ENCODE measurements at places on chromosomes 1 and 21.

DNA sequence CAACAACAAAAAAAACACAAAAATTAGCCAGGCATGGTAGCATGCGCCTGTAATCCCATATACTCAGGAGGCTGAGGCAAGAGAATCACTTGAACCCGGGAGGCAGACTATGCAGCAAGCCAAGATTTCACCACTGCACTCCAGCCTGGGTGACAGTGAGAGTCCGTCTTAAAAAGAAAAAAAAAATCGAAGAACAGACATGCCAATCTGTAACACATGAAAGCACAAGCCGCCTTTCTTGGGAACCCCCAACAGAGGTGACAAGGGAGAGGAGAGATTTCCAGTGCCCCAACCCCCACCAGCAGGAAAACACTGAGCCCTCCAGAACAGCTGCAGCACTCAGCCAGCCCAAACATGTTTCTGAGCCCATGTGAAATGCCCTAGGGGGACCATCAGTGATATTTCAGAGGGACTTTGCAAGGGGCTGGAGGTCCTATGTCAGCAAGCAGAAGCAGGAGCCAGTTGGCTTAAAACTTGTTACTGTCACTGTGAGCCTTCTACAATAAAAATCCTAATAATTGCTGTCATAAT lies 14.2 kb upstream of the EFNA1 start:
- DNase-seq, result no peak

- DNase-seq, result peak; percentile 94
Measured at GRCh38 chr1:41240781-41241353, 1.2 kb downstream of the SCMH1 start.

- DNase-seq, result no peak
Measured at GRCh38 chr1:40679165-40679953, 12.1 kb upstream of the NFYC start.

DNA sequence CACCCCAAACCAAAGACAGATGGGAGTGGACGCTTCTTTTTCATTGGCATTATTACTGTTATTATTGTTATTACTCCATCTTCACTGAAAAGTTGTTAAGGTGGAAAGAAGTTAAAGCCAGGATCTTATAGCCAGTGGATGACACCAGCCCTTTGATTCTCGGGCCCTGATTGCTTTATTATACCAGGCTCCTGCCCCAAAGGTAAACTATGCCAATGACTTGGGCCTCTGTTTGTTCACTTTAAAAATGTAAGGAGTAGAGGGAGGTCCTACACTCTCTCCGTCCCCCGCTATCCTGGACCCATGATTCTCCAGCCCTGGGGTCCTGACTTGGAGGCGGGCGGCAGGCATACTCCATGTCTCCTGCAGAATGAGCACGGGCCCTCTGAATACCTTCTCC lies 106.8 kb downstream of the TOMM20 start:
- no peak for DNase-seq

- no peak for DNase-seq
Measured at GRCh38 chr1:56416495-56416894, 162.9 kb downstream of the PLPP3 start.

DNA sequence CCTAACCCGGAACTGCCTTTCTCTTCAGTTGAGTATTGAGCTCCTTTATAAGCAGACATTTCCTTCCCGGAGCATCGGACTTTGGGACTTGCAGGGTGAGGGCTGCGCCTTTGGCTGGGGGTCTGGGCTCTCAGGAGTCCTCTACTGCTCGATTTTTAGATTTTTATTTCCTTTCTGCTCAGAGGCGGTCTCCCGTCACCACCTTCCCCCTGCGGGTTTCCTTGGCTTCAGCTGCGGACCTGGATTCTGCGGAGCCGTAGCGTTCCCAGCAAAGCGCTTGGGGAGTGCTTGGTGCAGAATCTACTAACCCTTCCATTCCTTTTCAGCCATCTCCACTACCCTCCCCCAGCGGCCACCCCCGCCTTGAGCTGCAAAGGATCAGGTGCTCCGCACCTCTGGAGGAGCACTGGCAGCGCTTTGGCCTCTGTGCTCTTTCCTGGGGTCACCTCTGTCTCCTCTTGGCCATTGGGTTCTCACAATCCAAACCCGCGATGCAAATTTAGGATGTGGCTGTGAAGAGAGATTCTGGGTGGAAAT lies 3.7 kb downstream of the OLIG2 start:
- no peak for DNase-seq

DNA sequence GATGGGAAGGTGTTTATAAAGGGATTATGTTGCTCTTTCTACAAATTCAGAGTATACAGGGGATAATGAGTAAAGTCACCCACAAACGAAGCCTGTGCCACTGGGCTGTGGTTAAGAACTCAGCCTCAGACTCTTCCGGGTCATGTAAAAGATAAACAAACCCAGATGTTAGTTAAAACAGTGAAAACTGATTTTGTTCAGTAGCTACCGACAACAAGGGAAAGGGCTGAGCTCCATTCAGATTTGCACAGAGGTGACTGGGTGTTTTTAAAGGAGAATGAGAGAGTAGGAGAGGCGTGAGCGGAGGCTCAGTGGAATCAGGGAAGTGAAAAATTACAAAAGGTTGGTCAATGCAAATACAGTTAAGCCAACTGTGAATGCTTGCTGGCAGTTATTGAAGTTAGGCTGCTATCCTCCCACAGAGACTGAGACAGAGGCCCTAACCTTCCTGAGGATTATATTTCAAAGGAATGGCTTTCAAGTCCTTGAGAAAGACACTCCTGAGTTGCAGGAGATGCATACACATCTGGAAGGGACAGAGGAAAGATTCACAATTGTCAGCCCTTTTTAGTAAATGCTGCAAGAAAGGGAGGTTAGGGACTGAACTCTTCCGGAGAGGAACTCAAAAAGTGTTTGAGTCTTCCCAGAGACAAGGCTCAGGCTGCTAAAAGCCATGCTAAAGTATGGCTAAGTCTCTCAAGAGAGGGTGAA lies 29.9 kb upstream of the SAMD13 start:
- peak; percentile 14 for DNase-seq

- DNase-seq, result no peak
Measured at GRCh38 chr1:73782901-73783300, 415.1 kb downstream of the LRRIQ3 start.

DNA sequence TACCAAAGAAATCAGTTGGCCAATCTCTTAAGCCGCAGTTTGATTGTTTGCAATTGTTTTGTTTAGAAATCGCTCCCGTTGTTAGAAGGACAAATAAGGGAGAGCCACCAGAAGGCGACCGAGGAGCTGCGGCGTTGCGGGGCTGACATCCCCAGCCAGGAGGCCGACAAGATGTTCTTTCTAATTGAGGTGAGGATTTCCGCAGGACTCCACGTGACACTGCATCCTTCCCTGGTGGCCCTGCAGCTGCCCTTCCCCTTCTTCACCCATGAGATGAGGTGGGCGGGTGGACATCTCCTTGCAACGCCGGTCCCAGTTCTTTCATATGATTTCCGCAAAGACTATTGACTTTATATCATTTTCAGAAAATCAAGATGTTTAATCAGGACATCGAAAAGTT lies 27.2 kb upstream of the MX1 start:
- DNase-seq, result no peak

- no peak for DNase-seq
Measured at GRCh38 chr1:167116174-167116573, 22.3 kb downstream of the STYXL2 start.

- no peak for DNase-seq
Measured at GRCh38 chr1:22872981-22873664, 99.5 kb downstream of the LACTBL1 start.

DNA sequence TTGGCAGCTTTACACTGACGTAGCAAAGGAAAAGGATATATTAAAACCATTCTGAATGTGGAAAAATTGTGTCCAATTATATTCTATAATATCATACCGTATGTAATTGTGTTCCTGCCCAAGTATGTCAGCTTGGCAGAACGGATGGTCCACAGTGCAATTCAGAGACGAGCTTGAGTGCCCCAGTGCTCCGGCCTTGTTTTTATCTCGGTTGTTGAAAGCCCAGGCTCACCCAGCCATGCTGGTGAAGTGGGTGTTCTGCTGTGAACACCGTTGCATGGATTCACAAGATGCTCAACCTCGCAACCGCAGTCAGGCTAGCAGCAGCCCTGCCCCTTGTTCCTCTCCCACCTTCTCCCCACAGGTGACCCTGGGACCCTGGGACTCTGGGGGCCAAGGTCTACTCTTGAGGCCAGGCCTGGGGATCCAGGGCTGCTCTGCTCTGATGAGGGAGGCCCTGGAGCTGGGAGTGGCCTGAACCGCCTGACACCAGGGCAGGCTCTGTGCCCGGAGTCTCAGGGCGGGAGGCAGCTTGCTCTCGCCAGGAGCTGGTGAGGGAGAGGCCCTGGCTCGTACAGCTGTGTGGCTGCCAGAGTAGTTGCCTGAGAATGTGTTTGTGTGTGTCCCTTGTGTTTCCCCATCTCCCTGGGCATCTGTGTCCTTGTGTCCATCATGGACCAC lies 11.2 kb downstream of the PTPRF start:
- no peak for DNase-seq

- no peak for DNase-seq
Measured at GRCh38 chr1:112982853-112983536, 27.0 kb upstream of the SLC16A1 start.

- DNase-seq, result no peak
Measured at GRCh38 chr1:156359973-156360372, 9.0 kb upstream of the RHBG start.

DNA sequence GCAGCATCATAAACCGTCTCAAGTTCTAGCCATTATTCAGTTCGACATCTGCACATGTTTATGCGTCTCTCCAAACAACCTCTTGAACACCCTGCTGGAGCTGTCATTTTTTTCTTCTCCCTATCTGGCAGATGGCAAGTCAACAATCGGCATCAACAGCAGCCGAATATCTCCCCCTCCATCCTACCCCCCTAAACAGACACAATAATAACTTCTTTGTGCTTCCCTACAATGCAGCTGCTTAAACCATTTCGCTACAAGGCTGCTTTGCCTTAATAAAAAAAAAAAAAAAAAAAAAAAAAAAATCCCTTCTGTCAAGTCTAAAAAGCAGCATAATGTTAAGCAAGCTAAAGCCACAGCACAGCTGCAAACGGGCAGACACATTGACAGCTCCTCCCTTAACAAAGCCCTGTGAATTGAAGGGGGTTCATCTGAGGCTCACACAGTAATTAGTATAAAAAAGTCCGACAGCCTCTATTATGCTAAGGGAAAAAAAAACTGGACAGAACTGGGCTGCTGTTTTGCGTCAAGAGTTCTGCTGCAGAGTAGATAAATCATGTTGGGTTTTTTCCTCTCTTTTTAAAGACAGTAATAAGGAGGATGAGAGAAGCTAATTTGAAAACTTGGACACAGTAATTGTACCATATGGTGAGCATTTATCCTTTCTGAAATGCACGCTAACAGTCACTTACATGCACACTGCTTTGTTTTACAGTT lies 136.4 kb downstream of the AKT3 start:
- DNase-seq, result peak; percentile 95

DNA sequence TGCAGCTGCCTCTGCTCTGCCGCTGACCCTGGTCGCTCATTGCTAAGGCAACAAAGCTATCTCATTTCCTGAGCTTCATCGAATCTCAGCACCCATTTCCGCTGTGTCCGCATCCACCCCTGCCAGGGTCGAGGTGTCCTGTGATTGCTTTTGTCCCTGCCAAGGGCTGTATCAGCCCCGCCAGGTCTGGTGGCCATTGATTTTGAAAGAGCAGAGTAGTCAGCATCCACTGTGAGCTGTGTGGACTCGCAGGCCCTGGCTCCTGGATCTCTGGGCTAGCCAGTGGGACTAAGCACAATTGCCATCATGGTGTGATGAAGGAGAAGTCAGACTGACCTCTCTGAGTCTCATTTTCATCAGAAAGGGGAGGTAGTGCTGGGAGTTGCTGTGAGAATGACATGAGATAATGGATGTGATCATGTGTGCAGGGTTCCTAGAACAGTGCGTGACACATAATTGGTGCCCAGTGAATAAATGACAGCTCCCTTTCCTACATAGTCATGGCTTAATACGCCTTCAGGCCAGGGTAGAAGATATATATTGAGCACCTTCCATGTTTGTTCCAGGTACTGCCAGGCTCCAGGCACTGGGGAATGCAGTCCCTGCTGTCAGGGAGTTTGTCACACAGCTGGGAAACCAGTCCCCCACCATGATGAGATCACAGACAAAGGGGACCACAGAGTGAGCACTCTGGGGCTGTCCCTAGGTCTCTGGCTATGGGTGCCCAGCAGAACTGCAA lies 32.1 kb downstream of the NAV1 start:
- no peak for DNase-seq

DNA sequence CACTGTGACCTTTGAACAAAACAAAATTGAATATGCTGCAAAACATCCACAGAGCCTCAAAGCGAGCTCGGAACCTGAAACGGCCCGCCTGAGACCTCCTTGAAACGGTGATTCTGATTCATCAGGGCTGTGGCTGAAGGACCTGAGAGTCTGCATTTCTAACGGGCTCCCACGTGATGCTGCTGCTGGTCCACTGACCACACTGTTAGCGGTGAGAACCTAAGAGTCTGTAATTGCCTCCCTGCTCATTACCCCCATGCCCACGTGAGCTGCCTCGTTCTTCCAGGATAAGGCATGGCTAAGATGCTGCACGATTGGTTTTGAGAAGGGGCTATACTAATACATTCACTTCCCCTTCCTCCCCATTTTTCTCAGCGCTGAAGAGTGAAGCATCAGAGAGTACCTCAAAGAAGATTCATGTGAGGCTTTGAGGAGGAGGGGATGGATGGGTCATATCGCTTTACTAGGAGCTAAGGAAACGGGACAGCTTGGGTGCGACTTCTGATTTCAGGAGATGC lies 9.7 kb downstream of the TLR5 start:
- DNase-seq, result peak; percentile 53

- no peak for DNase-seq
Measured at GRCh38 chr1:205534444-205534985, 30.0 kb downstream of the CDK18 start.

GRCh38 chr1:21754583-21754982 lies 28.4 kb downstream of the USP48 start:
- no peak for DNase-seq

DNA sequence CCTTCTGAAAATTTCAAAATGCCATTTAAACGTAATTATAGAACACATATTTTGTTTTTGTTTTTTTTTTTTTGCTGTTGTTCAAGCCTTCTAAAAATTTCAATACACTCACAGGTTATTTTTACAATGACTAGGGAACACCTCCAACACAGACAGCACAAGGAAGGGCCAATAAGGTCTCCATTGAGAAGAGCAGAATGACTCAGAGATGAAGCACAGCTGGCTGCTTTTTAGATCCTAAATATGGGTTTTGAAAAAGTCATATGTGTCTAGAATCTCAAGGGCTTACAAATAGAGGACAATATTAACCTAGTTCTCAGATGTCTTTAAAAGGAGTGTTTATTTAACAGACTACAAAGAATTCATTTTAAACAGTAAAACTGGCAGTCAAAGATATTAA lies 104.6 kb downstream of the NEGR1 start:
- no peak for DNase-seq

DNA sequence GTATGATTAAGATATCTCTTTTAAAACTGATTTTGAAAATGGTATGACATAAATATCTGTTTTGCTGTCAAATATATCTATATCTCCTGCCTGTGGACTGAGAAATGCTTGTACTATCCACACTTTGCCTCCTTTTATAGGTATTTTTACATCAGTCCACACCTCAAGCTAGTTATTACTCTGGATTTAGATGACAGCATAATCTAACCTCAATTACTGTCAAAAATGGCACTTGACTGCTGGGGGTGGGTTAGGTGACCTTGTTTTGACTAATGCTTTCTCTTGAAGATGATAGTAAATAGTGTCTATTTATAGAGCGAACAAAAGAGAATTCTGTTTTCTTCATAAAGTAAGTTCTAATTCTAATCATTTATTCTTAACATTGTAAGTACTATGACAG lies 9.1 kb downstream of the ADGRL2 start:
- DNase-seq, result no peak

GRCh38 chr1:36166136-36166535 lies 10.2 kb downstream of the MAP7D1 start:
- DNase-seq, result no peak

GRCh38 chr21:20856926-20857325 lies 141.3 kb upstream of the NCAM2 start:
- DNase-seq, result peak; percentile 98

All from NCI-H748 treated with DMSO at 0.1 percent for 48 hours (cell line).